ENCODE measurements at places on chromosomes 4 and X.

GRCh38 chrX:142977128-142977914 lies 48.4 kb upstream of the SPANXN4 start:
- no peak for DNase-seq

DNA sequence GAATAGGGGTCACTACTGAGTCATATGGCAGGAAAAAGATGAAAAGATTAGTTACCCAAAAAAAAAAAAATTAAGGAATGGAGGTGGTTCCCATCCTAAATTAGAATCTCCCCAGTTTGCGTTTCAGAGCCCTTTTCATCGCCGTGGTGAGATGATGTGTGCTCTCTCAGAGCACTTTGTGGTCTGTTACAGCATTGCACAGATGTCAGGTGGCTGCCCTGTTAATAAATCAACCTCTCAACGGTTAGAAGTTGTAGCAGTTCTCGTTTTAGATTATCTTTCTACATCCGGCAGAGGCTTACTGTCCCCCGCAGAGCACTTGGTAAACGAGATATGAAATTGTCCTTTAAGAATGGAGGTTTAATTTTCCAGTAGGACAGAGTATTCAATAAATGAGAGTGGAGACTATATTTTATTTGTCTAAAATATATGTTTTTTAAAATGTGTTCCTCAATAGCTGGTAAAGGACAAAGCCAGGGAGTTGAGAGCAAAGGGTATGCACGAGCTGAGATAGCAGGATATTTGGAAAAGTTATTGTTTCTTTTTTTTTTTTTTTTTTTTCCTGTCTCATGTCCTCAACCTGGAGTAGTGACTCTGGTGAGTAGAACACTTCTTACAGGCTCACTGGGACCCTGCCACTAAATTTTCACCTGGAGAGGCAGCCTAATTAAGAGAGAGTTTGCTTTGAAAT lies 26.9 kb downstream of the AFF1 start:
- peak; percentile 48 for DNase-seq

GRCh38 chr4:3852309-3852708 lies 86.1 kb downstream of the ADRA2C start:
- peak; percentile 84 for DNase-seq

DNA sequence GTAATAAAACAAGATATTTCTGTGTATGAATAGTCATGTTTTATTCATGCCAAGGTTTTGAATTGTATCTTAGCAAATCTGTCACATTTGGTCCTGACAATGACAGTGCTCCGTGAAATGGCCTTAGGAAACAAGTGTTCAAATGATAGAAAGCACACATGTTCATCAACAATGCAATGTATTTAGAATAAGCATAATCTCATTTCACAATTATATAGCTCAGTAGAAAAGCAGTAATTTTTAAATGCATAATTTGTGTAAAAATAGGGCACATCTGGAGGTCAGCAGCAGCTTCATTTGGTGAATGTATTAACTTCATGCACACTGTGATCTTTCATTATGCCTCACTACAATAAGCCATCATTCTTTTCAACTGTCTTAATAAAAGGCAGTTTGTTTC lies 380.4 kb downstream of the GPM6A start:
- no peak for DNase-seq

- peak; percentile 52 for DNase-seq
Measured at GRCh38 chrX:48703642-48704481, 7.3 kb downstream of the SUV39H1 start.

GRCh38 chr4:17726911-17727310 lies 54.5 kb downstream of the FAM184B start:
- DNase-seq = no peak

DNA sequence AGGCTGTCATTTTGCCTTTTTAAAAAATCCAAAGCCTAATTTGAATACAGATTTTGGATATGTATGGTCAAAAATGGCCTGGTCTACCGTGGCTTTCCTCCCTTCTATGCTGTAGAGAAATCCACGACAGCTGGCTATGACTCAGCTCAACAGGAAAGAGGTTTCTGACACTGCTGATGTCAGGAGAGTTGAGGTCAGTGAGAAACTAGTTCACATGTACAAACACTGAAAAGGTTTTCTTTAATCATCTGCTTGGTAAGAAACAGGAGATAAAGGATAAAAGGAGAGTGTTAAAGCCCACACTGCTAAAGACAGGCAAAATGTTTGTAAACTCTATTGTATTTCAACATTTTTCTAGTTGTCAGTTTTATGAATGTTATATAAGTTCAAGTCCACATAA lies 113.9 kb downstream of the NYX start:
- DNase-seq = peak; percentile 17

All from SW480 (cell line).